ENCODE measurements at places on chromosomes 11 and 22. TPM values are rescaled to one million over a fixed set of nuclear protein-coding genes. Genes with fewer than 3 reads are reported as not detected.

The ME3 gene
- 5.4 TPM for total RNA-seq

The SAA4 gene
- not detected for total RNA-seq

DNA sequence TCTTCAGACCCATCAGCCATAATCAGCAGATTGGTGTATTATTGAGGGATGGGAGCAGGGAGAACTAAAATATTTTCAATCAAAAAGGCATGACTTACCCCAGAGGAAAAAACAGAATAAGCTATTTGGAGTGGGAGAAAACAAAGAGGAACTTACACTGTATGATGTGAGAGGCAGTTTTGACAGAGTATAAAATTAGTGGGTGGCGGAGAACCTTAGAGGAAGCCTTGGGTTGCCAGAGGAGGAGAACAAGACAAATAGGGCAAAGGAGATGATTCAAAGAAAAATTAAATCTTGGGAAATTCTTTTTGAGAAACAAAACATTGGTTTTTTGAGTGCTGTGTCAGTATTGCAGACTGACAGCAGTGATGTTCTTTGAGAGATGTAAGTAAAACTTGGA, 285.0 kb downstream of the C11orf87 start:
- peaks cover 12% of the 10 kb centered on the region for H3K4me1 ChIP-seq
- no peaks in the 10 kb centered on the region for H3K36me3 ChIP-seq
- no peak for DNase-seq
- no peak overlapping the region for H3K27ac ChIP-seq
- no peaks in the 10 kb centered on the region for H3K27me3 ChIP-seq
- no peak overlapping the region for H3K4me3 ChIP-seq

DNA sequence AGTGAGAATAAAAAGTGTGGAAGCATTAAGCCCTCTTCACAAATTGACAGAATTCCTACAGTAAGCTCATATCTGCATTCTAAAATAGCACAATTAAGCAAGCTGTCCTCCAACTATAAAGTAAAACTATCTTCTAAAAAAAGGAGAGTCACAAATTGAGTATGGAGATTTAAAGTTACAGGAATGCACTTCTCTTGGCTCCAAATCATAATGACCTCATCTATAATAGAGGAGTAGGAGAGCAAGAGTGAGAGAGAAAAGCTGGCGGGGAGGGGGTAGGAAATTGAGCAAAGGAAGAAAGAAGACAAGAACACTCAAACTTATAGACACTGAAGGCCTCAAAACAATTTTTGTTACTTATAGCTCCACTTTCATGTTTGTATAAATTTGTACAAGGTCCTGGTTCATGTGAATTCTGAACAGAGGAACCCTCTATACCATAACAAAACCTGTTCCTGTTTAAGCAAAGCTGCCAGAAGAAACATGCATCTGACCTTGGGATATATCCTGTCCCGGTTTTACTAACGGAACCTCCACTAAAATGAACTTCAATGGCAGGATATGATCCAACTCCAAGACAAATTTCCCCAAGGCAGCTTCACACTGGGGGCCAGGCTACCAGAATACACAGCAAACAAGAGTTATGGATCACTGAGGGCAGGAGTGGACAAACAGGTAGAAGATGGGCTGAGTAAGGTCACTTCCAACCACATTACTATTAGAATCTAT, 37.2 kb downstream of the SLC35F2 start:
- no peak overlapping the region for H3K4me3 ChIP-seq
- DNase-seq = no peak
- no peaks in the 10 kb centered on the region for H3K36me3 ChIP-seq
- no peak overlapping the region for H3K27ac ChIP-seq
- H3K27me3 ChIP-seq = no peaks in the 10 kb centered on the region

DNA sequence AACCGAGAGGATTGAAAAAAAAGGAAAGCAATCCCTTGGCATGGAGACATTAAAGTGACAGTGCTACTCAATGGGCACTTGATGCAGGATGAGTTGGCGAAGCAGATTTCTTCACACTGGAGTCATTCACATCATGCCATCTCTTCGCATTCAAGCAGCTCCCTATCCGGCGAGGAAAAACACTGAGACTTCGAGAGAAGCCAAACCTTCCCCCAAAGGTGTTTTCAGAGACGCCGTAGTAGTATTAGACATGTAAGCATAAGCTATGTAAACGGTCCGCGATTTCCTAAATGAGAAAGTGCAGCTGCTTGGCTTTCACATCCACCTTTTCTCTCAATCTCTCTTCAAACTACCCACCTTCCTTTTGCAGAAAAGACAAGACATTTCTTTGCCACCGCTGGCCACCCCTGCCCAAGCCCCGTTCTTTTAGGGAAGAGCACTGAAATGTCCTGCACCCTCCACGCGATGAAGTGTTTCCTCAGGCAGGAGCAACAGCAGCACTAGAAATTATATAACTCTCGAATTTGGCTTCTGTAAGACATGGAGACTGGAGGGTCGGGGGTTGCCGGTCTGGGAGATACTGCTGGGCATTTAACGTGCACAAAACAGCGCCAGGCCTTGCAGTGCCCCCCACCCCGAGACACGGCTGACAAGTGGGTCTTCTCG, at the start of gene DLG2:
DLG2 (minus strand) TSS at position 13 of the 666 bp plus-strand sequence.
- peaks cover 28% of the 10 kb centered on the region for H3K4me1 ChIP-seq
- peak within 1 kb of the TSS; percentile 65 for H3K4me3 ChIP-seq
- DNase-seq = peak; percentile 46
- peak within 1 kb of the TSS; percentile 74 for H3K27ac ChIP-seq
- H3K36me3 ChIP-seq = no peaks in the 10 kb centered on the region

- peaks cover 10% of the 10 kb centered on the region for H3K4me1 ChIP-seq
- H3K36me3 ChIP-seq = no peaks in the 10 kb centered on the region
- no peak overlapping the region for H3K27ac ChIP-seq
- H3K27me3 ChIP-seq = peaks cover 46% of the 10 kb centered on the region
These were observed 34.5 kb upstream of the ETS1 start for GRCh38 chr11:128621601-128622501.

DNA sequence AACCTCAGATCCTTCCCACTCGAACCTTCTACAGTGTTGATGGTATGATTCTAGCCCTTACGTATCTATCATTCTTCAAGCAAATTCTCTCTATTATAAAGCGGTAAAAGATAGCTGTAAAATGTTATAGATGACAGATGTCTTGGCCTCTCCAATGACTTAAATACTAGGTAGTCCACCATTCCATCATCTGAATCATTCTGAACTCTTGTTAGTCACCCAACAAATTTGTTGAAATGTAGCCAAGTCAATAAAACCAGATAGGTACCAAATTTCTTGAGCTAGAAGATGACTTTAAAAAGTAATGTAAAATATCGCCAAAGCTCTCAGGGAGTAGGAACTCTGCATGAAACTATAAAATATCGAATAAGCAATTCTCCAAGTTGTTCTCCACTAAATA, 32.6 kb upstream of the PICALM start:
- H3K27me3 ChIP-seq = no peaks in the 10 kb centered on the region
- no peak overlapping the region for H3K27ac ChIP-seq
- H3K36me3 ChIP-seq = no peaks in the 10 kb centered on the region
- no peak overlapping the region for H3K4me3 ChIP-seq
- DNase-seq = no peak

GRCh38 chr22:26690654-26691376, 33.4 kb downstream of the MIAT start:
- DNase-seq = no peak
- H3K27ac ChIP-seq = no peak overlapping the region
- no peak overlapping the region for H3K4me3 ChIP-seq
- H3K4me1 ChIP-seq = no peaks in the 10 kb centered on the region

DNA sequence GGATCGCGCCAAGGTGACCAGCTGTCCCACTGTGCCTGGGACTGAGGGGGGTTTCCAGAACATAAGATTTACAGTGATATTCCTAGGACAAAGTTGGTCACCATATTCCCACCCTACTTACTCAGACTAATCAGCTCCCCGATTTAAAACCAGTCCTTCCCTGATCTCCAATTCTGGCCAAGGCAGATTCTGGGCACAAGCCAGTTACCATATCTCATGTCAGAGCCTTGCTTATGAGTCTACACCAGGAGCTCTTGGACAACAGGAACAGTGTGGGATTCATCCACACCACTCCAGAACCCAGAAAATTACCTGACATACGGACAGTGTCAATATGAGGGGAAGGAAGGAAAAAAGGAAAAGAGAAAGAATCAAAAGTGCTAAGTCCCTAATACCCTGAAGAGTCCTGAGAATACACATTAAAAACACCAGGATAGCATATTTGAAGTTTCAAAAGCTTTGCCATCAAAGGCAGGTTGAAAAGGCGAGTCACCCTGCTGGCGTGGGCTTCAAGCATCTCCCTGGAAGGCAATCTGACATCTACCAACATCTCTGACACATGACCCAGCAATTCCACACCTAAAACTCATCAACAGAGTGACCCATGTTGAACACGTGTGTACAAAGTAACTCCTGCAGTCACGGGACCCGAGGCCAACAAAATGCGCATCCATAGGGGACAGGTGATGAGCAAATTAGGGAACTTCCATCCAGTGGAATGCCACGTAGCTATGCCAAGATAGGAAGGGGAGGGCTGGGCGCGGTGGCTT, 8.0 kb upstream of the IL2RB start:
- H3K36me3 ChIP-seq = no peaks in the 10 kb centered on the region
- H3K4me1 ChIP-seq = no peaks in the 10 kb centered on the region

GRCh38 chr11:61553373-61554171, 27.3 kb downstream of the SYT7 start:
- peaks cover 24% of the 10 kb centered on the region for H3K27me3 ChIP-seq
- no peaks in the 10 kb centered on the region for H3K36me3 ChIP-seq
- peaks cover 25% of the 10 kb centered on the region for H3K4me1 ChIP-seq
- H3K4me3 ChIP-seq = no peak overlapping the region

- DNase-seq = no peak
- no peaks in the 10 kb centered on the region for H3K27me3 ChIP-seq
- peaks cover 13% of the 10 kb centered on the region for H3K36me3 ChIP-seq
- H3K27ac ChIP-seq = no peak overlapping the region
These were observed 3.6 kb downstream of the HPS4 start for GRCh38 chr22:26479792-26480610.
